ENCODE measurements at places on chromosomes 16 and 17.

DNA sequence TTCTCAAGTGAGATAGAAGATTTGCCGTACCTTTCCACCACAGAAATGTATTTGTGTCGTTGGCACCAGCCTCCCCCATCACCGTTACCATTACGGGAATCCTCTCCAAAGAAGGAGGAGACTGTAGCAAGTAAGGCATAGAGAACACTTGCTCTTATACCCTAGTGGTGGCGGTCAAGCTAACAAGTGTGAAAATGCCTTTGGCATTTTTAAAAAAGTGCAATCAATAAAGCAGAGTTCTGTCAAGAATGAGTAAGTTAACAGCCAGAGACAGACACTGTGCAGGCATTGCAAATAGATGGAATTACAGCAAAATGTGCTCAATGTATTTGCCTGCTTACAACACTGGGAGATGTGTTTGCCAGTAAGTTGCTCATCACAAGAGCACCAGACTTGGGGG lies 7.7 kb downstream of the MSL1 start:
- no peak for DNase-seq

GRCh38 chr17:38947189-38947588 lies 20.0 kb downstream of the FBXO47 start:
- no peak for DNase-seq

DNA sequence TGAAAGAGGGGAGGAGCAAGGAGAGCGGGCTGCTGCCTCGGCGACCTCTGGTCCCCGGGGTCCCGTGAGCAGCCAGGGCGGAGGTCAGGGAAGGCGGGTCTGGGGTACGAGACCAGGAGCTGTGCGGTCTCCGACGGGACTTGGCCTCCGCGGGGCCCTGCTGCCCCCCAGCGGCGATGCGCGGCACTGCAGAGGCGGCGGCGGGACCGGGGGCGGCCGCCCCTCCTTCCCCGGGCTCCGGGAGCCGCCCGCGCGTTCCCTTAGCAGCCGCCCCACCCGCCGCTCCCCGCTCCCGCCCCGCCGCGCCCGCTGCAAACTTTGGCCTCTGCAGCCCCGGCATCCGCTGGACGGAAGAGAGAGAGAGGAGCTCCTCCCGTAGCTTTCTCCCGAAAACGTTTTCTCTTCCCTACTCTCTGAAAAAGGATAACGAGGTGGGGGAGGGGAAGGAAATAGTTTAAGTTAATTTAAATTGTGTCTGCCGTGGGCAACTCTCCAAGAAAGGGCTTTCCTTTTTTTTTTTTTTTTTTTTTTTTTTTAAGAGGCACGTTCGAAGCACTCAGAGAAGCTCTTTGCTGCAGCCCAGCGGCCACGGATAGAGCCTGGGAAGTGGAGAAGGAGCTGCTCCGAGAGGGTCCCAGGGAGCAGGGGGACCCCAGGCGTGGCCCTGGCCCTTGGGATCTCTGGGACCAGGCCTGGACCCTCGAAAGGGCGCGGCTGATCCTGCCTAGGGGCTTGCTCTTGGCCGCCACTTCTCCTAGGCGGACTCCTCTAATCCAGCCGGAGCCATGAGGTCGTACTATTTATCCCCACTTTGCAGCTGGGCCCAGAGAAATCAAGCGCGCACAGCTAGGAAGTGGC lies 43.2 kb downstream of the C16orf82 start:
- peak; percentile 38 for DNase-seq

DNA sequence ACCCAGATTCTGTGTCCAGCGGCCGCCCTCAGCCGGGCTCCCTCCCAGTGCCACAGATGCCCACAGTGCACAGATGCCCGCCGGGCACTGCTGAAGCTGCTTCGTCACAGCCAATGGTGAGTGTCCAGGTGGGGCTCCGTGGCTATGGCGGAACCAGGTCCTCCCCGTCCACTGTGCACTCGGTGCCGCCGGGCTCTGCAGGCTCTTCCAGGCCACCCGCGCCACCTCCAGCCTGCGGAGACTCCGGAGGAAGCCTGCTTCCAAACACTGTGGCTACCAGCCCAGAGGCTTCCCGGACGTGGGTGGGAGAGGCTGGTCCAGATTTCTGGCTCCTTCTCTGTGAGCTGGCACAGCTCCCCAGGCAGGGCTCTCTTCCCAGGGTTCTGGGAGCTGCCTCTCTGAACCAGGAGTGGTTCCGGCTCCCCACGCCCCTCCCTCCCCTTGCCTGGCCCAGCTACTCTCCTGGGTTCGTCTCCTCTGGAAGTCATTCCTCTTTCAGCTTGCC lies 2.8 kb upstream of the PYCR1 start:
- no peak for DNase-seq

DNA sequence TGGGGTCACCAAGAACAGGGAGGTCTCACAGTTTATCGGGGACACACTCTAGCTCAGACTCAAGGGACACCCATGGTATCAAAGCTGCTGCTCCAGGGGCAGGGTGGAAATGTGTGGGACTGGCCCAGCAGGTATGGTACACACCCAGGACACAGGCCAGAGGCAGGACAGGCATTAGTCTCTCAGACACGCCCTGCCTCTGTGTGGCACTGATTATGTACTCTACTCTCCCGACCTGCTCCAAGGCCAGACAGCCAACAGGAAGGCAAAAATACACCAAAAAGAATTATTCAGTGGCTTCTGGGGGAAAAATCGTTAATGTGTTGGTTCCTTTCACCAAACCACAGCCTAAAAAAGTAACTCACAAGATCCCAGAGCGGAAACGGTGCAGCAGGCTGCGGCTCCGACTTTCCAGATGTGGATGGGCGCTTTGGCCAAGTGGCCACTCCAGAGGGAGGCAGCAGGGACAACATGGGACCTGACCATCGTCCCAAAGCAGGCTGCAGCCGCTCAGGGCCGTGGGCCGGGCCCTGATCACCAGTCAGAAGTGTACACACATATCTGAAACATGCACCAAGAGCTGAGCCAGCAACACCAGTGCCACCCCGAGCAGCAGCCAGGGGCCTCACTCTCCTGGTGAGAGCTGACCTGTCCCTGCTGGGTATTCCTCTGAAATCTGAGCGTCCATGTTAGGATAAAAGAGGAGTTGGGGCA lies 1.0 kb upstream of the SIRT7 start:
- no peak for DNase-seq

- DNase-seq = no peak
Measured at GRCh38 chr17:73189417-73190099, 3.3 kb upstream of the COG1 start.

All from activated gamma-delta T cell (primary cell).